GDM1 (cell line): ENCODE measurements at places on chromosomes 2 and 18.

DNA sequence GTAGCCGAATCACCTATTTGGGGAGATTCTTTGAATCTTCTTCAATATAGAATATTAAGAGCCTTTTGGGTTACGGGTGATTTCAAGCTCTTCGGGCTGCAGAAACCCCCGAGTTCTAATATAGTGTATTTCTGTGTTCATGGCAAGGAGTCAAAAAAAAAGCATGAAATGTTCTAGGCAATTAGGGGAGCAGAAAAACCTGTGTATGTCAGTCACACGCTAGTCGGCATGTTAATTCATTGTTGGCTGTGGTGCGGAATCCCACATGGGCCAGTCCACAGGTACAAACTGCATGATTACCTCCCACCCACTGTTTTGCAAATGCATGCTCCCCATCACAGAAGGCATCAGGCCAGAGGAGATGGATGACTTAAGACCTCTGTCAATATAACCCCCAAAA is 161.9 kb downstream of the PID1 start:
- DNase-seq, result no peak

- no peak for DNase-seq
Observed at GRCh38 chr2:105397025-105397722, 1.7 kb downstream of the FHL2 start.

GRCh38 chr2:207324001-207324400 is 158.3 kb upstream of the KLF7 start:
- no peak for DNase-seq

DNA sequence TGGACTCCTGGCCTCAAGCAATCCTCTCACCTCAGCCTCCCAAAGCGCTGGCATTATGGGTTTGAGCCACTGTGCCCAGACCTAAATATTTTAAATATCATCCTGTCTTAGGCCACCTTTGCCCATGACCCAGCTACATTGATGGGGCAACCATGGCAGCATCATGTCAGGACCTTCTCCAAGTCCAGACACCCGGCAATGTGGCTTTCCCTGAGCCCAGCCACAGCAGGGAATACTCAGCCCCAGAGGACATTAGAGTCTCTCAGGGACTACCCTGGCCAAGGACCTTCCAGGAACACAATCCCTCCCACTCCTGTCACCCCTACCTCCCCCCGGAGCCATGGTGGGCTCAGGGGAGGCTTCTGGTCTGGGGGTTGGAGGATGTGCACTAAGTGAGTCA is 72.8 kb downstream of the SMAD7 start:
- DNase-seq, result no peak

DNA sequence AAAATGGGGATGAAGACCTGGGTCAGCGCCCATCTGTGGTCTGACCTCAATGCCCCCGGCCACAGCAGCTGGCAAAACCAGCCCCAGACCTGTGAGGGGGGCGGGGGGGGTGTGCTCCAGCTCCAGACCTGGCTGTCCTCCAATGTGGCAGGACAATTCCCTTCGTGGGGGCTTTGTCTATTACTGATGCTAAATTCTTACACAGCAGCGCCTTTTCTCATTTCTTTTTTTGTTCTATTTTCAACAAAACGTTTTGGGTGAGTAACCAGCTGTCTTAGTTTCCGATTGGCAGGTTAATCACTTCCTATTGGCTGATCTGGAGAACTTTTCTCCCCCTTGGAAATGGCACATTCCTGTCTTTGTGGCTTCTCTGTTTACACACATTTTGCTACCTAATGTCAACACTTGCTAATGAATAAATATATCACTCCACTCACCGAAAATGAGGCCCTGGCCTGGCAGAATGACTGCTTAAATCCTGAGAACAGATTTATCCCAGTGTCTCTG is 4.4 kb downstream of the SMAD7 start:
- no peak for DNase-seq

DNA sequence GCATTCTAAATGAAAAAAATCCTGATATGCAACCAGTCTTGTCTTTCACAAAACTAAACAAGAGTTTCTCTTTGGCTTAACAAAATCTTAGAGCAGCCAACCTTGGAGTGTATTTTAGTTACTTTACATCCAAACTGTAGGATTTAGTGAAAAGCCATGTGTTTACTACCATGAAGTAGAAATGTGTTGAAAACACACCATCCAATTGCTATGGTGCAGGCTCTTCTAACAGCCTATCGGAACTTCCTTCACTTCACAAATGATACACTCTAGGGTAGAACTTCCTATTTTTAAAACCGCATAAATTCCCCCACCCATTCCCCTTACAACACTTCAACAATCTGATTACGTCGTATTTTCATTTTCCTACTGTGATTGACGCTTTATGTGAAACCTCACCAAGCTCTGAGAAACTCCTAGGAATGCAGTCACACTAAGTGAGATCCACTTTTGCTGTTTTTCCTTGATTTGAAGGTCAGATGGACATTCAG is 74.4 kb upstream of the MAP4K4 start:
- peak; percentile 28 for DNase-seq

- DNase-seq, result no peak
Observed at GRCh38 chr18:58390399-58390798, 238.5 kb downstream of the ALPK2 start.

DNA sequence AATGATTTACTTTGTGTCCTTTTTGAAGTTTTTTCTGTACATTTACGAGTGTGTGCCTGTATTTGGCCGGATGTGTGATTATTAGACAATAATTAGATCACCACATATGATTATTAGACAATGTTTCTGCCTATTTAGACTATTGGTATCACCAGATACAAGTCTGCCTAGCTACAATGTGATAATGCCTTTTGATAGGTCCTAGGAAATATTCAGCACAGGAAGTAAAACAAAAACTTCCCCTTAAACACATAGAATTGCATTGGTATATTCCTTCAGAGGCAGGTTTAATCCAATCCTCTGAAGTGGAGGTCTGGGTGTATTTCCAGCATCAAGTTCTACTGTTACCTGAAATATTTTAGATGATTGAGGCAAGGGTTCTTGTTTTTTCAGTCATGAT is 275.1 kb downstream of the TGIF1 start:
- DNase-seq, result no peak

GRCh38 chr2:8002765-8003393 is 679.0 kb upstream of the ID2 start:
- DNase-seq, result no peak

DNA sequence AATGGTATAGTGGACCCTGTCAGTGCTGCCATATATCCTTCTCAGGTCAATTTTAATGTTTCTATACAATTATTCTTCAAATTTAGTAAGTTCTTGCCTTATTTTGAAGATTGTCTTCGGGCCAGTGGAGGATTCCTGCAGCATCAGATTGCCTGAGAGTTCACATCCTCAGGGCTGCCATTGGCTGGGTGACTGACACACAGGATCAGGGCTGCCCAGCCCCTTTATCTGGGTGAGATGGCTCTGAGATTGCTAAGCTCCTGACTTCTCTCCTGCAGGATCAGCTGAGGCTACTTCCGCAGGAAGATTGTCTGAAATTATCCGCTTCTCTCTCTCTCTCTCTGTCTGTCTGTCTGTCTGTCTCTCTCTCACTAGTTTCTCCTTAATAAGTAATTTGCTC is 567.4 kb downstream of the TSN start:
- no peak for DNase-seq

DNA sequence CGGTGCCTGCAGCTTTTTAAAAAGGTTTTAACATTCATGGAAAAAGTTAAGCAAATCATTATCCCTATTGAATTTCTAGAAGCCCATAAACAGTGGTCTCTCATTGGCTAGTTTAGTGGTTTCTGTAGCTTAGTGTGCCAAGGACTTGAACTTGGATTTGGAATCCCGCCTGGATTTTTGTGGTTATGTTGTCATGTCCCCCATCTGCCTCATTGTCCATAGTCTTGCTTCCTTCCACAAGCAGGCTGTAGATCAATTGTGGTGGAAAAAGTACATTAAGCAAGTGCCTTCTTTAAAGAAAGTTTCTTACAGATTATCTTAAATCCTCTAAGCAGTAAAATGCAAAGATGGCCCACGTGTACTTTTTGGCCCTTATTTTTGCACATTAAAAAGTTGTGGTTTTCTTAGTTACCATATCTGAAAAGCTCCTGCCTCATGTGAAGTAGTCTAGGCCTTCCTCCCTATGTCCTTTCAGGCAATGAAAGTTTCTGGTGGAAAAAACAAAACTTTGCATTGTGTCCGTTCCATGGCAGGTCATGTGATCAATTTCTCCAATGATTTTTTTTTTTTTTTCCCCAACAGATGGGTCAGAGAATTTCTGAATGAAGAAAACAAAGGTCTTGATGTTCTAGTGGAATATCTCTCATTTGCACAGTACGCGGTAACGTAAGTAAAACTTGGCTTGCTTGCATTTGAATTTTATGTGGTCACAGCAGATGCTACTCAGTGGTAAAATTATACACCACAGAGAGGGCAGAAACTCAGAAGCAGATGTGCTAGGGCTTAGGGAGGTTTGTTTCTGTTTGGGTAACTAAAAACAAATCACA is 158.9 kb downstream of the PRPF40A start:
- no peak for DNase-seq

- no peak for DNase-seq
Observed at GRCh38 chr2:96870626-96871255, 861 bp upstream of the SEMA4C start.

DNA sequence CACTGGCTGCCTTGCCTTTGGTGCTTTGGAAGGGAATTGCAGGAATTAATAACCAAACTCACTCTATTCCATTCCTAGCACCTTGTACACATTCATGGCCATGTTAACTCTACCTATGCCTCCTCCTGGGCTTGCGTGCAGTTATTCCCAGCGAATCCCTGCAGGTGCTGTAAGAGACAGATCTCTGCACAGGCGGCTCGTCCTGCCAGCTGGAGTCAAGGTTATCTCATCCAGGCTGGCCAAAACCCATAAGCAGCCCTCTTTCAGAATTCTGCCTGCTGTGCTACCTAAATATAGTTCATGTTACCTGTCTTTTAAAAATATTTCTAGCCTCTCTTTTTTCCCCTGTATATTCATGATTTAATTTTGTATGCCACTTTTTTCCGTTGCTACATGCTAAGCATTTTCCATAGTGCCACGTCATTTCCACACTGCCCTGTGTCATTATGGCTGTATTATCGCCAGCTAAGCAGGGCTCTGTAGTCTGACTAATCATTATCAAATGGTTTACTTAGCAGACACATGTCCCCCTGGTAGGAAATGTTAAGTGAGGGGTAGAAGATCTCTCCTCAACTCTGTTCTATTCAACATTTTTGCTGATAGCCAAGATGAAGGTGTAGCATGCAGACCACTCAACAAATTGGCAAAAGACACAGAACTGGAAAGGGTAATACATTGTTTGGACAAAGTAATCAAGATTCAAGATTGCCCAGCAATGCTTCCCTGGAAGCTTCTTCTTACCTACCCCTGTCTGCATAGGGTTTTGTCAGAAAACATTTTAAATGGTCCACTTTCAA is 79.7 kb upstream of the TAF1B start:
- DNase-seq, result no peak

DNA sequence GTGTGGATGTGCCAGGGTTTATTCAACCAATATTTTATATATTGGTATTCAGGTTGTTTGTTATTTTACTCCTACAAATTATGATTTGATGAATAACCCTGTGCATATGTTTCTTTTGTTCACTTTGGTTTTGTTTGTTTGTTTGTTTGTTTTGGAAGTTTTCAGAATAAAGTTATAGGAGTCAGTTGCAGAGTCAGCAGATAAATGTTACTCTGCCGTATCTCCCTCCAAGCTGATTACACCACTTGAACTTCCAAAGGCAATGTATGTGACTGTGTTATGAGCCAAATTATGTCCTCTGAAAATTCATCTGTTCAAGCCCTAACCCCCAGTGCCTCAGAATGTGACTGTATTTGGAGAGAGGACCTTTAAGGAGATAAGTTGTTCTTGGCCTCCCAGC is 497.5 kb downstream of the TNS1 start:
- no peak for DNase-seq

- no peak for DNase-seq
Observed at GRCh38 chr2:168365094-168365621, 90.9 kb upstream of the CERS6 start.

DNA sequence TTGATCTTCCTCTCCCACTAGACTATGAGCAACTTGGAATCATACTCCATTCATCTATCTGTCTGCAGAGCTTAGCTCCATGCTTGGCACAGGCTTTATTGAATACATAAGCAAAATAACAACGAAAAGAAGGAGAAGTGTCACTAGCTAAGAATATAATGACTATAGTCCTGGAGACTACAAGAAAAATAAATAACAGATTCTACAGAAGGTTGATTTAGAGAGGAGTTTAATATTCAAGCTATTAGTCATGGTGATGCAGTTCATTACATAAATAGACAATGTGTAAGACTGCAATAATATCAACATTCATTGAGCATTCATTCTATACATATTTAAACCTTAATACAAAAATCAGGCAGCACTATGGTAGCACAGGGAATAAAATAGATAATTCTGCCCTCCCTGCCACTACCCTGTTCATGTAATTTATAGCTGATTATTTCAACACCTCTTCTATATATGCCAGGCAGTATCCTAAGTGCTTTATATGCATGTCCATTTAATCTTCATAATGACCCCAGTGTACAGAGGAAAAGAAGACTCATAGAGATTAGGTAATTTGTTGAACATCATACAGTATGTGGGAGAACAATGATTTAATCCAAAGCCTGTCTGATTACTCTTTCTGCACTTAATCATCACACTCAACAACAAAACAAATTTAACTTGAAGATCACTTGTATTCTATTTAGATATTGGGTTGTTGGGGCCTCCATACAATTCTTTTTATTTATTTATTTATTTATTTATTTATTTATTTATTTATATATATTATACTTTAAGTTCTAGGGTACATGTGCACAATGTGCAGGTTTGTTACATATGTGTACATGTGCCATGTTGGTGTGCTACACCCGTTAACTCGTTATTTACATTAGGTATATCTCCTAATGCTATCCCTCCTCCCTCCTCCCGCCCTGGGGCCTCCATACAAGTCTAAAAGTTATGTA is 165.3 kb downstream of the RNF152 start:
- no peak for DNase-seq

GRCh38 chr18:56358608-56359280 is 279.6 kb downstream of the TXNL1 start:
- DNase-seq, result no peak

GRCh38 chr18:68102117-68102516 is 585.6 kb upstream of the DSEL start:
- DNase-seq, result no peak

DNA sequence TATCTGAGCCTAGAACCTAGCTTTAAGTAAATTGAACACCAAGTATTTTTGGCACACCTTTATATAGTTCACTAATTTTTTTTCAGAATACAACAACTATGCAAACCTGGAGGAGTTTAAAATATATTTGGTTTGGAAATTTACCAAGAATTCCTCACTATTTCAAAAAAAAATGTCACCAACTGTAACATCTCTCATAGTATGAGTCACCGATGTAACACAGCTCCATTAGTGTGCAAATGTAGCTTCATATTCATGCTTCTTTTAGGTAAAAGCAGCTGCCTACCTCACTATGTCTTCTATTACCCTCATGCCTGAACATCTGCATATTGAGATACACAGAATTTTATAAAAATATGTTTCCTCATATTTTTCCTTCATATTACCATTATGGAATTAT is 80.5 kb downstream of the NRXN1 start:
- no peak for DNase-seq
